Panc1 (cell line): ENCODE measurements at places on chromosomes 3 and 15. TPM values are rescaled to one million over a fixed set of nuclear protein-coding genes. Genes with fewer than 3 reads are reported as not detected.

DNA sequence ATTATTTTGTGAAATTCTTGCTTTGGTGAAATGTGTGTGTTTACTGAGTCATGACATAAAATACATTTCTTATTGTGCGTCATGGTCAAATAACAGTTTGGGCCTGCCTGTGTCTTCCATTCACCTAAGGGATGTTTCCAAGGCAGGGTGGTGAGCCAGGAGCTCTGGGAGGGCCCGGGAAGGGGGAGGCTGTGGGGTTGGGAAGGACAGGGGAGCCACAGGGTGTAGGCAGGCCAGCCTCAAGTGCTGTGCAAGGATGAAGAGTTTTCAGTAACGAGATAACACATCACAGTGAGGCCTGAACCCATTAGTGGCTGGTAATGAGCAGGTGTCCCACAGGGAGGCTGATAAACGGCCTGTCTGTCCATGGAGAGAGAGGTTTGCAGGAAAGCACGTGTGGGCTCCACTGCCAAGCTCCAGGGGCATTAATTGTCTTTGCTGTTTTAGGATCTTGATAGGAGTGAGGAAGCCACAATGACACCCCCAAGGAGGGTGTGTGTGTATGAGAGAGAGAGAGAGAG, 35.6 kb upstream of the SEC13 start:
- no peak for DNase-seq

DNA sequence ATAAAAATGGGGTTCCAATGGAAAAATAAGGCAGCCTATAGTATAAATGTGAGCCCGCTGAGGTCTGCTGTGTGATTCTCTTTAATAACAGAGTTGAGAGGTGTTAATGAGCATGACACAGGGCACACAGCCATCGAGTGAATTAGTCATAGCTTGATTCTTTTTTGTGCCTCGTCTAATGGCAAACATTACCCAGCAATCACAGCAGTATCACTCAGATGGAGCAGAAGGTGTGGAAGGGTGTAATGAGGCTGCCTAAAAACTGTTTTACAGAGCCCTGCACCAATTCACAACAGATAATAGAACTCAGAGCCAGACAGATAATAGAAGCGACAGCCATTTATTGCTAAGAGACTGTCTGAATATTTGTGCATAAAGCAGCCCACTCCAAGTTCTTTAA, 178.6 kb upstream of the TPRG1 start:
- no peak for DNase-seq

DNA sequence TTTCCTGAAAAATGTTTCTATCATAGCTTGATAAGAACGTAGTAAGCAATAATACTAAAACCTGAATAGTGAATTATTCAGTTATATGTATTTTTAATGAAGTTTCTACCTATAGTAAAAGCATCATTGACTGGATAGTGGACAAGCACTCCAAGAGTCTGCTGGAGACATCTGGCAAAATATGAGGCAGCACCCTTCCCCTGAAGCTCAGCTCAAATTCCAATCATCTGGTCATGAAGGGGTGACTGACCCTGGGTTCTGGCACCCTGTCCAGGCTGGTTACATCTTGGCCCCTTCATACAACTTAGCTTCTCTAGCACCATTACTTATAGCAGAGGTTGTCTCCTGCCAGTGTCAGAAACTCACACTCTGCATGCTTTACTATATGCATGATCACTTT, 455.4 kb downstream of the RAP2B start:
- no peak for DNase-seq

DNA sequence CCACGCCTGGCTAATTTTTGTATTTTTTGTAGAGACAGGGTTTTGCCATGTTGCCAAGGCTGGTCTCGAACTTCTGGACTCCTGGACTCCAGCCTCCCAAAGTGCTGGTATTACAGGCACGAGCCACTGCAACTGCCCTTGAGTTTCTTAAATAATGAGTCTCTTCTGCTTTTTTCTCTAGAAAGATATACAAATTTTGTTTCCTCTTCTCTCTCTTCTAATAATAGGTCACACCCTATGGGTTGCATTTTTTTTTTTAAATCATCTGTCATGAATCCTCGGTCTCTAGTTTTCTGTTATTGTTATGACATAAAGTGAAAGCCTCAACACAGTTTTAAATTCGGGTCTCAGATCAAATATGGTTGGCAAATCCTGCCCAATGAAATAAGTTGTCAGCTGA, 111.2 kb downstream of the IL12A start:
- DNase-seq = no peak

The NUP210 gene
- total RNA-seq = 36.8 TPM

- no peak for DNase-seq
Measured at GRCh38 chr3:4885316-4885715, 93.9 kb upstream of the BHLHE40 start.

The SUCNR1 gene
- not detected for total RNA-seq

DNA sequence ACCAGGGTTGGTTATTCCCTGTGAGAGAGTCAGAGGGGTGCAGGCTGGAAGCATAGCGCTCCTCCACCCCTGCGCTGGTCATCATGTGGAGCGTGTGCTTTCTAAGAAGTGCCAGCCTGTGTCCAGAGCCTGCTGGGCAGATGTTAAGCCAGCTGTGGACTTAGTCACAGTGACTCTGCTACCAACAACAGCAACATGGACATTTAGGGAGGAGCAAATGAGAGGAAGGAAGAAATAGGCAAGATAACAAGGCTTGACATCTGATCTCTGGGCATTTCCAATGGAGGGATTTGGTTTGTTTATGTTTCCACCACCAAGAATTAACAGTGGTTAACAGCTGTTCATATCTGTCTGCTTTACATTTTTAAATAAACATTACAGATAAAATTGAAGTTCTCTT, 36.4 kb upstream of the MYZAP start:
- no peak for DNase-seq

- DNase-seq = no peak
Measured at GRCh38 chr15:84081391-84082168, 154.0 kb upstream of the GOLGA6L4 start.

The GCSAM gene
- 0.08 TPM for total RNA-seq

DNA sequence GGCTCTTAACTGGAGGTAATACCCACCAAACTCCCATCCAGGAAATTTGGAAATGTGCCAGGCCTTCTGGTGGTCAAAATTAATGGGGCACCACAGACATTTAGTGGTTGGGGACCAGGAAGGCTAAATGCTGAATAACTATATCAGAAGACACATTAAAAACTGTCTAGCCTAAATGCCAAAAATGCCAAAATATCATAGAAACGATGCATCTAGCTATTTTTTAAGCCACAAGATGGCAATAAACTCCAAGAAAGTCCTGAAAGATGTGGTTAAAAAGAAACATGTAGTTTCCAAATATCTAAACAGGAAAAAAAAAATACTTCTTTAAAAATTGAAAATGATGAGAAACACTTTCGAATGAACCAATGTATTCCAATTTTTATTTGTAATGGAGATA, 19.9 kb downstream of the CCDC14 start:
- no peak for DNase-seq

GRCh38 chr3:87037652-87038051, 46.7 kb upstream of the VGLL3 start:
- DNase-seq = no peak

The UBL7 gene
- 68.5 TPM for total RNA-seq

DNA sequence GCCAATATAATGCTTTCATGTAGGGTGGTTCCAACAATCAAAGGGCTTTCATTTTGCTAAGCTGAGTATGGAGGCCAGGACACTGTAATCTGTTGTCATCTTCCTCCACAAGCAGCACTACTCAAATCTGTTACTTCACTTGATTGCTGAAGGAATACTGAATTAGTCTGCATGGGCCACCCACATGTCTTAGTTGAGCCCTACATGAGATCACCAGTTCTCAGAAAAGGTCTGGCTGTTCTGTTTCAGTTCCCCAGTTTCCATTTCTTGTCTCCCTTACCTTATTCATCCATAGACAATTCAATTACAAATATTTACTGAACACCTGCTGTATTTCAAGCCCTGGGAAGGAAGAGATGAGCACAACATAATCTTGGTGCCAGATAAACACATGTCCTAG, 119.2 kb downstream of the FHIT start:
- no peak for DNase-seq

DNA sequence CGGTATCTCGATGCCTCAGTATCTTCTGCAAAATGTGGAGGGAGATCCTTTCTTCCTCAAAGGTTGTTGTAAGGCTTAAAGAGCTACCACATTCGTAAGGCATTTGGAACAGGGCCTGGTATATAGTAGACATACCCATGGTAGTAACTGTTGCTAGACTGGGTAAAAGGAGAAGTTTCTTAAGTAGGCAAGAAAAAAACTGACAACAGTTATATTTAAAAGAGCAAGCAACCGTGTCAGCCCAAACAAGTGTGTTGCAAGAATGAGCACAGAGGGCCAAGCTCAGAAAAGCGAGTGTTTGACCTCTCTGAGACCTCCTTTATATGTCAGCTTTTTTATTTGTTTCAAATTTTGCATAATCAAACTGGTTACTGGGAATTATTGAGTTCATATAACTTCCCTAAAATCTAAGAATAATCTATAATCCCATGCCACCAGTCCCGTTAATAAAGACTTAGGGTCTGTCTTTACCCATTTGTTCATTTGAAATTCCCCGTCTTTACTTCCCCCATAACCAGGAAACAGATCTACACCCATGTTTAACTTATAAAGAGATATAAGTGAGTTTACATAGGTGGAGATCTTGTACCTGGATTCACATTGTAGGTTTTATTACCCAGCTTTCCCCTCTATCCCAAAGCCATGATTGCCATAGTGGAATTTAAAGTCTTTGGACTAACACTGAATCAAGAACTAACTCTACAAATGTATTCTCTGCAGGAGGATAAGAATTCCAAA, 7.3 kb downstream of the B3GNT5 start:
- no peak for DNase-seq

DNA sequence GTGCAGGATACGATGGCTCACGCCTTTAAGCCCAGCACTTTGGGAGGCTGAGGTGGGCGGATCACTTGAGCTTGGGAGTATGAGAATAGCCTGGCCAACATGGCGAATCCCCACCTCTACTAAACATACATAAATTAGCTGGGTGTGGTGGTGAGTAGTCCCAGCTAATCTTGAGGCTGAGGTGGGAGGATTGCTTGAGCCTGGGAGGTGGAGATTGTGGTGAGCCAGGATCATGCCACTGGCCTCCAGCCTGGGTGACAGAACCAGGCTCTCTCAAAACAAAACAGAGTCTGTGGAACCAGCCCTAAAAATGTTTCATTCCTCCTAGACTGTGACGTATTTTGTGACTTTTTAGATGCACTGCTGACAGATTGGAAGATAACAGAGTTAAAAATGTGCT, 34.3 kb upstream of the RAD51 start:
- no peak for DNase-seq

The CP gene
- 5.8 TPM for total RNA-seq

The GOLGA6D gene
- total RNA-seq = not detected

The OTOL1 gene
- total RNA-seq = not detected

- no peak for DNase-seq
Measured at GRCh38 chr3:16723978-16724377, 118.8 kb upstream of the DAZL start.

DNA sequence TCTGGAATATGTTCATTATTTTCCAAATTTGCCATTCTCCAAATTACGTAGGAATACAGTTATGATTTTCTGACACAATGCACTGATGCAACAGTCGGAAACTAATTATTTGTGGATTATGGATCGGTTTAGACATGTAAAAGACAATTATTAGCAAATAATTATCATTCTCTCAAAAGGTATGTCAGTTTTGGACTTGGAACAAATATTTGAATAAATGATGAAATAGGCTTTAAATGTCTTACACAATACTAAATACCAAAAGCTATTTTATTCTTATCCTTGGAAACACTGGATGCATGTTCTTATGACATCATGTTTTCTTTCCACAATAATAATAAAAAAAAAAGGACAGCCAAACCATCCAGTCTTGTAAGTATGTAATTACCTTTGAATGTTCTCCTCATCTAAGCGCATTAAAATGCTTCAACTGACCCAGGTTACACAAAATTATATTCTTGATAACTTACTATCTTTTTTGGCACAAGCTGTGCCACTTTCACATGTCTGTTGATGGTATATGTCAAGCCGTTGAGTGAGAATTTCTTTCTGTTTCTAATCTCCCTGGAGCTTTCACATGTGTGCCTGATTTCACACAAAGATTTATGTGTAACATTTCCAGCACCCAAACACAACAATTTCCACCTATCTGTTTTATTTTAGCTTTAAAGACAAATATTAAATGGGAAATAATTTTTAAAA, 238.5 kb upstream of the ZNF385D start:
- DNase-seq = no peak

The ZIC4 gene
- not detected for total RNA-seq

The STRA6 gene
- total RNA-seq = 1.1 TPM

DNA sequence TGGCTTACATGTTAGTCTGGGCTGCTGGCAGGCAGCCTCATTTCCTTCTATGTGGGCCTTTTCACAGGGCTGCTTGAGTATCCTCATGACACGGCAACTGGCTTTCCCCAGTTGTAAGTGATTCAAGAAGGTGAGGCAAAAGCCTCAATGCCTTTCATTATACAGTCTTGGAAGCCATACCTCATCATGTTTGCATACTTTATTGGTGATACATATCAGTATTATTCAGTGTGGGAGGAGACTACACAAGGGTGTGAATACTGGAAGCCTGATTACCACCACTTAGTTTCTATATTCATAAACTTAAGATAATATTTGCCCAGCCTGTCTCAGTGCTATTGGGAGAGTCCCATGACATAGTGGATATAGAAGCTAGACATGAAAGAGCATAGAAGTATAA, 346.8 kb downstream of the SOX2 start:
- no peak for DNase-seq
